ENCODE measurements at places on chromosomes 4 and X.

- no peak for DNase-seq
These were observed 1639.6 kb upstream of the PCDH10 start for GRCh38 chr4:131509521-131509920.

DNA sequence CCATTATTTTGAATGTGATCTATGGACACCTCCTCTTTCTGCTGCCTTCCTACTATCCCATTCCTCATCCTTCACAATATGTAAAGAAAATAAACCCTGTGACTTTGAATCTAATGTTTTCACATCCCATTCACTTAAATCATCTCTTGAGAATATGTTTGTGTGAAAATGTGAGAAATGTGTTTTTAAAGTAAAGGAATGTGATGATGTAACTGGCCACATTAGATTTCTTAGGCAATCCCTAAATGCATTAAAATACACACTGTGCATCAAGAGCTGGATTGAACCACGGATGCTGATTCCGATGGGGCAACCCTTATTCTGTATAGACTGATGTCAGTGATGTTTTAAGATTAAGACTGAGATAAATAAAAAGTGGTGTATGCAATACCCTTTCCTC lies 558.9 kb upstream of the TENM3 start:
- DNase-seq: no peak

DNA sequence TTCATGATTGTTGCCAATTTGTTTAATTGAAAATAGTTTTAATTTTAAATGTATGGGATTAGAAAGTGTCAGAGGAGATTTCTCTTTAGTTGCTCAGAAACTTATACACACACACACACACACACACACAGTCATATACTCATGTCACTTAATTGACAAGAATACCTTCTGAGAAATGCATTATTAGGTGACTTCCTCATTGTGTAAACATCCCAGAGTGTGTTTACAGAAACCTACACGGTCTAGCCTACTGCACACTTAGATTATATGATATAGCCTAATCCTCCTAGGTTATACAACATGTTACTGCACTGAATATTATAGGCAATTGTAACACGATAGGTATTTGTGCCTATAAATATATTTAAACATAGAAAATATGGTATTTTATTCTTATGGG lies 1327.4 kb downstream of the FSTL5 start:
- DNase-seq: peak; percentile 39

DNA sequence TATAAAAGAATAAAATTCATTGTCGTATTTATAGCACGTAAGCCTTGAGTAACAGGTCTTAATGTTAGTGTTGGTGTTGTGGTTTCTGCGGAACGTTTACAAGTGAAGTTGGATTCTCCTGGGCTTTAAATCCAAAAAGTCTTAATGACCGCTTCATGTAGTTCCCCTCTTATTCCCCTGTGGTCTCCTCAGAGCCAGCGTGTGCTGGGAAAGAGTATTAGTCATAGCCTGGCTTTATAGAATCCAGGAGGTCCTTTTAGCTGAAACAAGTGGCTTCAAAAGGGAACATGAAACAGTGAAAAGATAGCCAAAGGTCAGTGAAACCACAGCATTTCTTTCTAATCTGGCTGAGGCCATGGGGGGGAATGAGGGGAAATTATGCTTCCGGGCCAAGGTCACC lies 79.1 kb downstream of the CLCN4 start:
- DNase-seq: no peak

All from NCI-H69 (cell line).